Liver (tissue), 10 donors: ENCODE measurements at places on chromosomes 3 and 15.

DNA sequence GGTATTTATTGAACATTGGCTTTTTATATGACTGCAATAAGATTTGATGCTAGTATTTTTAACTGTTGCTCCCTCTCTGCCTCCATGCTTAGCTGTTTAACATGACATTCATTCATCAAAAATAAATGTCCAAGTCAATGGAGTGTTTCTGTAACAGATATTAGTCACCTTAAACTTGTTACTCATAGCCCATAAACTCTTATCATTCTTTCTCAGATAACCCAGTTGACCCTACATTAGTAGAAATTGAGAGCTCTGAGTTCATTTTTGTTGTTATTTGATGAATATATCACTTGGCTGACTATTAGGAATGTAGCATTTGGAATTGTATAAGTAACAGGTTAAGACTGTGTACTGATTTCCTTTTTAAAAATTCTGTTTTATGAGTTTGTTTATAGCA lies 201.1 kb downstream of the UBE2E2 start:
- no peak for DNase-seq

DNA sequence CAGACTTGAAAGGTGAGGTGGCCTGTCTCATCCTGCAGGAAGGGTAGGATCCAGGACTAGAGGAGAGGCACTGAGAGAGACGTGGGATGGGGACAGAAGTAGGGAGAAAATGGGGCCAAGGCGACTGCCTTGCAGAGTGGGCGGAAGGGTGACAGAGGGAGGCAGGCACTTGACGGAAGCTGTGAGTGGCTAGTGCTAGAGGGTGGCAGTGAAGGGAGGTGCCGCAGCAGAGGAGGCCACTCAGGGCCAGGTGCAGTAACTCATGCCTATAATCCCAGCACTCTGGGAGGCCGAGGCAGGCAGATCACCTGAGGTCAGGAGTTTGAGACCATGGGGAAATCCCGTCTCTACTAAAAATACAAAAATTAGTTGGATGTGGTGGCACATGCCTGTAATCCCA lies 7.3 kb downstream of the CCDC33 start:
- no peak for DNase-seq

- no peak for DNase-seq
These were observed 56.4 kb downstream of the FILIP1L start for GRCh38 chr3:100057716-100058575.

- no peak for DNase-seq
These were observed 107.8 kb upstream of the VEPH1 start for GRCh38 chr3:157610876-157611535.

- DNase-seq, result no peak
These were observed 23.1 kb upstream of the TXNRD3 start for GRCh38 chr3:126677862-126678503.

DNA sequence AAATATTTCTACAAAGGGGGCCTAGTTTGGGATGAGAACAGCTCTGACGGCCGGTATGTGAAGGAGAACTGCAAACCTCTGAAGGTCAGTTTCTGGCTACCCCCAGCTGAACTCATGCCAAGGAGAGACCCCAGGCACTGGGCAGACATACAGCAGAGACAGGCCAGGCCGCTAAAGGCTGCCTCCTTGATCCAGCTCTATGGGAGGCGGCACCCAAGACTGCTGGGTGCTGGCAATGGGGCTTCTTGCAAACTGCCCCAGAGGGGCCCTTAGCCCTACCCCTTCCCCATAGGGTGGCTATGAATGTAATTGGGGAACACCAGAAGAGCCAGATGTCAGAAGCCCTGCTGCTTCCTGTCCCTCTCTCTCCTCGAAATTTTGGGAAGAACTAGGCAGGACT lies 13.3 kb downstream of the CLK3 start:
- DNase-seq, result no peak

GRCh38 chr3:152964911-152965609 lies 130.1 kb downstream of the P2RY1 start:
- DNase-seq, result no peak

- no peak for DNase-seq
These were observed 48.4 kb upstream of the CCK start for GRCh38 chr3:42314411-42314810.

DNA sequence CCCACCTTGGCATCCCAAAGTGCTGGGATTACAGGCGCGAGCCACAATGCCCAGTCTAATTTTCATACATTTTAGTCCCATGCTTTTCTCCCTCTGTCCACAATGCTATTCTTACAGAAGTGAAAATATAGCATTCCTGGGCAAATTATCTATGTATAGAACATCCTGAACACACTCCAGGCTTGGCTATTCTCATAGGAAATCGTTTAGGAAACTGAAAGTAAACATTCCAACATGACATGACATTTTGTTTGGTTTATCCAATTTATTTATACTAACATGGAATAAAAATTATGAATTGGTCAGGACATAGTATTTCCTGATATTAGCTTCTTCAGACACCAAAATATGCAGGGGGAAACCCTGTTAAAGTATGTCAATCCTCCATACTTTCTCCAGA lies 52.6 kb downstream of the SYNM start:
- no peak for DNase-seq

DNA sequence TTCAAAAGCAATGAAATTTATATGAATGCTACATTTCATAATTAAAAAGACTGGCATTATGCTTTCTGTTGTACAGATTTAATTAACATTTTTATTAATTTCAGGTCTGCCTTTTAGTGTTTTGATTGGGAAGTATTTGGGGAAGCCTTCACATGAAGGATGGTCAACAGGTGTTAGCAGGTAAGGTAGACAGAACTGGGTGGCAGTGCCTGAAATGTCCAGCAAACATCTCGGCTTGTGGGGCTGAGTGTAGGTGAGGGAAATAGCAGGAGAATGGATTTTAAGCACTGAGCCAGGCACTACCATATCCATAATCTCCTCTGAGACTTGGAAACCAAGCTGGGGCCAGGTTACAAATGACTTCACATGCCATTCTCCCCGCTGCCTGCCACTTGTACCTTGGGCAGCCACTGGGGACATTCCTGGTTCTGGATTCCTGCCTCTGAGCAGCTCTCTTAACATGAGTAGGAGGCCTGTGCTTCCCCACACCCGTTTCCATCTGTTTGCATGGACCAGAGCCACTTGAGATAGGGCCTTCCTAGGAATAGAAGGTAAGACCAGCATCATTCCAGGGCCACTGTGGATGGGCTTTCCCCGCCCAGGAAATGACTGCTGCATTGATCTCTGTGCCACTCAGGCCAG lies 125.9 kb upstream of the HES1 start:
- no peak for DNase-seq

DNA sequence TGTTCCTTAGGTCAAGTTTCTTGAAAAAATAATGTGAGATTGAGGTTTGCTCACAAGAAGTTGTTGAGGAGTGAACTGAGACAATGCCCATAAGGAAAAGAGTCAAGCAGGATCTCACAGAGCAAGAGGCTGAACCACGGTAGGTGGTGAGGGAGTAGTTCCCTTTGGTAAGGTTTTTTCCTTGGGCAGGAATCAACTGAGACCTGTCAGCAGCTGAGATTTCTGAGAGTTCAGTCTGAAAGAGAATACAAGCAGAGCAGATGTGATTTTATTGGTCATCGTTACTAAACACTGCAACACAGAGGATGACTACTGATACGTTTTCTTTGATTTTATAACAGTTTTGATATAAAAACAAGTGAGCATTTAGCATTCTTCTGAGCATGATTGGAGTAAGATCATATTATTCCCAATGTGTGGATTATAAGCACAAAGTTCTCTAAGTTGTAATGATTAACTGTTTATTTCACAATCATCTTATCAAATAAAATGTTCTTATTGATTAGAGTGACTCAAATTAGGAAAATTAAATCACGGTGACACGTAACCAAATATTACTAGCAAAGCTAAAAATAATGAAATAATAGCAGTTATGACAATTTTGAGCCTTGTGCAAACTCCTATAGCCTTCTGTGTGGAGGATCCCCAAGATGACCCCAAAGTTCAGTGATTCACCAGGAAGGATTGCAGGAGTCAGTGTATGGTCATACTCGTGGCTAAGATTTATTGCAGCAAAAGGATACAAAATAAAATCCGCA lies 346.2 kb upstream of the ZNF717 start:
- DNase-seq, result no peak

DNA sequence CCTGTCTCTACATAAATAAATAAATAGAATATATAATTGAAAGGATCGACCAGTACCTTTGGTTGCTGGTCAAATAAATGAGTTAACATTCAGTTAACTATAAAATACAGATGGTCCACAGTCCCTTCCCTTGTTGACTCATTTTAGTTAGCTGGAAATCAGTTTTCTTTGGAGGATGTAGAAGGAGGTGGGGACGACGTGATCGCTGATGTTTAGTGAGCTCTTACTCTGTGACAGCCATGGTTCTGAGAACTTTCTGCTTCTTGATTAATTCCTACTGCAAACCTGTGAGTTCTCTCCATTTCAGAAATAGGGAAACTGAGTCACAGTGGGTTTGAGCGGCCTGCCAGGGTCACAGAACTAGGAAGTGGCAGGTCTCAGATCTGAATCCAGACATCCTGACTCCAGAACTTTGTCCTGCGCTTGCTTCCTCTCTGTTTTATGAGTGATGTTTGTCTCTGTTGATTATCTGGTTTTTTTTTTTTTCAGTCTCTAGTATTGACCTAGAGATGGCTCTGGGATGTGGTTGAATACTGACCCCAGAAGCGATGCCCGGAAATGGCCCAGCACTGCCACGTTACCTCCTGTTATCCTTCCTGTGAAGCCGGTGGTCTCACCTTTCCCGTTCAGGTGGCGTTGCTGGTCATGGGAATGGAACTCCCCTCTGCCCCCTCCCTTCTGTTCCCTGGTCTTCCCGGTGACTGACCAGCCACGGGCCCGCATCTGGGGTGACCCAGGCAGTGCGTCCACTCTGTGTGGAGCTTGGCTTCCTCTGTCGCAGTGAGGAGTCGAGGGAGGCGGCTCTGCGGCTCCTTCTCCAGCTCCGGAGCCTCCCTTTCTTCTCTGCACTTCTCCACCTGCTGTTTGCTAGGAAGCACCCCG lies 18.2 kb downstream of the SYNM start:
- DNase-seq, result no peak

GRCh38 chr15:88998980-88999713 lies 86.0 kb upstream of the MFGE8 start:
- no peak for DNase-seq

DNA sequence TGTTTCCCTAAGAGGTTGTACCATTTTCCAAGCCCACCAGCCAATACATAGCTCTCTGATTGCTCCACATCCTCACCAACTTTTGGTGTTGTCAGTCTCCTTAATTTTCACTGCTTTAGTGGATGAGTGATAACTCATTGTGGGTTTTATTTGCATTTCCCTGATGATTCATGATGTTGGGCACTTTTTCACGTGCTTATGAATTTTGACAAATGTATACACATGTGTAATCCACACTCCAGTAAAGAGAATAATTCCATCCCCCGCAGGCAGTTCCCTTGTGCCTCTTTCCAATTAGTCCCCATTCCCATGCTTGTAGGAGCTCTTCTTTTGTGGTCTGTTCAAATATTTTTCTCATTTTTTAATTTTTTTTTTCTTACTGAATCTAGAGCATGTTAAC lies 52.4 kb downstream of the ANP32A start:
- no peak for DNase-seq

DNA sequence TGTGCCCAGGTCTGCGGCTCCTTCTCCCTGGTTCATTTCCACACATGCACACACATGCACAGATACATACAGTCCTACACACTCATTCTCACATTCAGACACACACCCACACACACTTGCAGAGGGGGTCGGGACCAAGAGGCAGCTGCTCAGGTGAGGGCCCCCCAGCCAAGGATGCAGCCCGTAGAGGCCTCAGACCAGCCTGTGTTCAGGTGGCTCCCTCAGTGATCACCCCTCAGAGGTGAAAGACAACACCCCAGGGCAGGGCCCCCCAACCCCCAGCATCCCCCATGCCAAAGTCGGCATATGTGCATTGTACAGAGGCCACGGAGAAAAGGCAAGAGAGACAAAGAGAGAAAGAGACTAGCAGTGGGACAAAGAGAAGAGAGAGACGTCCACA lies 5.9 kb upstream of the CORO2B start:
- DNase-seq, result no peak

DNA sequence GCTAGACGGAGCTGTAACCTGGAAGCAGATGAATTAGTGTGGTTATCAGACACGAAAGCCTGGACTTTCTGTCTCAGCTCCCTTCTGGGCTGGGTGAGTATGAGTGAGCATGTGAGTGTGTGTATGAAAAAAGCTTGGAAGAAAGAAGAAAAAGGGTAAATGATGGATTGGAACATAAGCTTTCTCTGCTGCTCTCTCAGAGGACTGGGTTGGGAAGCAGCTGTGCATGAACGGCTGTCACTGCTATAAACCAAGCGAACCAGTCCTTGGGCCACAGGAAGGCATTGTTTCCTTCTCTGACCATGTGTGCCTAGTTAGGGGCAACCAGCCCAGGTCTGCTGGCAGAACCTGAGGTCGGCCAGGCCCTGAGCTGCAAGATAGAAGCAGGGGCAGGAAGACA lies 37.0 kb downstream of the UMPS start:
- no peak for DNase-seq

DNA sequence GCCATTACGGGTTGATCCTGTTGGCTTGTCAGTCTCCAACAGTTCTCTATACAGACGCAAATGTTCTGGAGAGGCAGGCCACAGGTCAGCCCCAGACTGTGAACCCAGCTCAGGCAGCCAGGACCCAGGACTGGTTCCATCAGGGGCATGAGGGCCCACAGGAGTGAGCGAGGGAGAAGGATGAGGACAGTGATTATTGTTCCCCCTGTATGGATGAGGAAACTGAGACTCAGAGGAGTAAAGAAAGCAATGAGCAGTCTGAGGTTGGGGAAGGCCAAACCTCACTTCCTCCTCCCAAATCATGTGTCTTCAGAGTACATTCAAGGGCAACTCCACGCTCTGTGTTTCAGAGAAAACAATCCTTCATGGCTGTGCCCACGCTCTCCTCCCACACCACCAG lies 121.9 kb downstream of the RPLP1 start:
- DNase-seq, result no peak

- DNase-seq, result no peak
These were observed 601.2 kb upstream of the KCNMB2 start for GRCh38 chr3:177935047-177935446.

- DNase-seq, result no peak
These were observed 1.5 kb downstream of the TMOD2 start for GRCh38 chr15:51752888-51753287.

GRCh38 chr3:131602011-131602779 lies 99.4 kb upstream of the MRPL3 start:
- DNase-seq, result no peak

DNA sequence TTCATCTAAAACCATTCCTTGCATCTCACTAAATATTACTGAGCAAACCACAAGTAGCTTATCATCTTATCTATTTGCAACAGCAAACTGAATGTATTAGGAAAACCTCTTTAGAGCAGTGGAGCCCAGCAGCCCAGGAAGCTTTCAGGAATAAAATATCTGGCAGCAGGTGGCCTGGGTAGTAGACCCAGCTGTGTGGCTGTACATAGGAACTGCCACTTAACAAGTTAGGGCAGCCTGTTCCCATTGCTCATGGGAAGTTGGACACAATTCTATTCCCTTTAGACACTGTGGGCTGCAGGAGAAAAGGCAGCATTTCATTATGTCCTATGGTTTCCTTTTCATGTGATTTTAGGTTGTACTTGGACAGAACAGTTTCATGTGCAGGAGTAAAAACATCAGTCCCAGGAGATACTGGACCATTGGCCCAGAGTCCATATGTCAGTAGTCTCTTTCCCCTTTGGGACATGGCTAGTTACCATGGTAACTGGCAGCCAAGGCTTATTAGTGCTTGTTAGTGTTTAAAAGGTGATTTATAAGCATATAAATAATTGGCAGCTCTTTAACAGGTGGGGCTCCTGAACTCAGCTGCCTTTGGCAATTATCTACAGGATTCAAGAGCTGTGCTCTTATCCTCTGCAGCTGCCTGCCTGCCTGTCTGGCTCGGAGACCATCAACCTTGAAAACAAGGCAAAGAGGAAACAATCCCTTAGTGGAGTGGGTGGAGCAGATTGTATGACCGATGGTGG lies 28.9 kb upstream of the LSAMP start:
- no peak for DNase-seq
